Hematopoietic multipotent progenitor cell treated with erythropoietin and hydrocortisone succinate and interleukin-3 and kit ligand, for 4 days (in vitro differentiated cells): ENCODE measurements at places on chromosomes 11 and 22.

DNA sequence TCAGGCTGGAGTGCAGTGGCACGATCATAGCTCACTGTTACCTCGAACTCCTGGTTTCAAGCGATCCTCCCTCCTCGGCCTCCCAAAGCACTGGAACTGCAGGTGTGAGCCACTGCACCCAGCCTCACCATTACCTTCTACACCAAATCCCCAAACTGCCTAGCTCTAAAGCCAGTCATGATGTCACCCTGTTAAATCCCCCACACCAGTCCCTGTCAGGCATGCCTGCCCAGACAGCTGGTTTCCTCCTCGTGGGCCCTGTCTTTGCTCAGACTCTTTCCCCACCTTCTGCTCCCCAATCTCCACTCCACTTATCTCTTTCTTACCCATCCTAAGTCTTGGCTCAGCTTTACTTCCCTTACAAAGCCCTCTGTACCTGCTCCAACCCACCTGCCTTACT lies 12.5 kb upstream of the EXPH5 start:
- no peak for DNase-seq

DNA sequence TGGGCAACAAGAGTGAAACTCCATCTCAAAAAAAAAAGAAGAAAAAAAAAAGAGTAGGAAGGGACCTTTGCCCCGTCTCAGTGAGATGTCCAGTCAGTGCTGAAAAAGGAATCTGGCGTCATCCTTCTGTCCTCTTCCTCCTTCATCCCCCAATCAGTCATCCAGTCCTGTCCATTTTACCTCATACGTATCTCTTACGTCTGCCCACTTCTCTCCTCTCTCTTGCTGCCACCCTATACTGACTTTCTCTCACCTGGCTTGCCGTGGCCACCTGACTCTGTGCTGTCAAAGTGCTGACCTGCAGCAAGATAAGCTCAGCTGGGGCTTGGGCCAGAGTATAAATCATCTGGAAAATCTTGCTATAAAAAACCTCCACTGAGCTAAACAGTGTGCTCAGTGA lies 13.6 kb downstream of the SEPTIN3 start:
- no peak for DNase-seq

- DNase-seq = no peak
Observed at GRCh38 chr11:57935402-57936049, 88.2 kb upstream of the OR9Q1 start.

DNA sequence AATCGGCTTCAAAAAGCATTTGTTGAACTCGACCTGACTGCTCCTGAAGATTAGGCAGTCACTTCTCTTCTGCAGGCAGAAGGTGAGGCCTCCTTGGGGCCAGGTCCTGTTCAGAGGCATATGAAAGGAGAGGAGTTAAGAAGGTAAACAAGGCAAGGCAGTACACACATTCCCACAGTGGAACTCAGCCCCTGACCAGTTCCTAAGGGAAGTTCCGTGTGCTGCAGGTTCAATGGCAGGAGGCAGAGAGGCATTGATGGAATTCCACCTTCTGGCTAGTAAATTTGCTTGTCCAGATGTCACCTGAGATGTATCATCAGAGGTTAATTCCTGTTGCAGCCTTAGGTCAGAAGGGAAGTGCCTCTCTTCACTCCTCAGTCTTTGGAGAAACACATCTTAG lies 337.0 kb upstream of the MTNR1B start:
- DNase-seq = no peak

GRCh38 chr22:29710922-29711593 lies 8.7 kb upstream of the CABP7 start:
- DNase-seq = peak; percentile 23

DNA sequence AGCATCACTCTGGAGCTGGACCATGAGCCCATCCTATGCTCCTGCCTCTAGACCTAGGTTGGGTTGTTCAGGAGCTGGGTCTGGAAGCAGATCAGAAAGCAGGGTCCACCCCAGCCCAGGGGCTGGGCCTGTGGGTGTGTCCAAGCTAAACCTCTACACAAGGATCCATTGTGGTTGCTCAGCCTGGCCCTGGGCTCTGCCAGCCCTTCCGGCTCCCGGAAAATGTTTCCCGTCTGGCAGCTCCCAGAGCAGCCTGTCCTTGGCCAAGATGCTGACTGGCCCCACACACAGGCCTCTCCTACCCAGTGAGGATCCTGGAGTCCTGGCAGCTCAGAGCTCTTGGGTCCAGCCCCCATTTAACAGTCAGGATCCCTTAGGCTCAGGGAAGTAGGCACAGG lies 35.3 kb upstream of the FCHSD2 start:
- DNase-seq = no peak

- DNase-seq = no peak
Observed at GRCh38 chr11:65411681-65412070, 10.9 kb upstream of the NEAT1 start.

GRCh38 chr11:116989184-116989583 lies 109.0 kb downstream of the SIK3 start:
- DNase-seq = no peak

DNA sequence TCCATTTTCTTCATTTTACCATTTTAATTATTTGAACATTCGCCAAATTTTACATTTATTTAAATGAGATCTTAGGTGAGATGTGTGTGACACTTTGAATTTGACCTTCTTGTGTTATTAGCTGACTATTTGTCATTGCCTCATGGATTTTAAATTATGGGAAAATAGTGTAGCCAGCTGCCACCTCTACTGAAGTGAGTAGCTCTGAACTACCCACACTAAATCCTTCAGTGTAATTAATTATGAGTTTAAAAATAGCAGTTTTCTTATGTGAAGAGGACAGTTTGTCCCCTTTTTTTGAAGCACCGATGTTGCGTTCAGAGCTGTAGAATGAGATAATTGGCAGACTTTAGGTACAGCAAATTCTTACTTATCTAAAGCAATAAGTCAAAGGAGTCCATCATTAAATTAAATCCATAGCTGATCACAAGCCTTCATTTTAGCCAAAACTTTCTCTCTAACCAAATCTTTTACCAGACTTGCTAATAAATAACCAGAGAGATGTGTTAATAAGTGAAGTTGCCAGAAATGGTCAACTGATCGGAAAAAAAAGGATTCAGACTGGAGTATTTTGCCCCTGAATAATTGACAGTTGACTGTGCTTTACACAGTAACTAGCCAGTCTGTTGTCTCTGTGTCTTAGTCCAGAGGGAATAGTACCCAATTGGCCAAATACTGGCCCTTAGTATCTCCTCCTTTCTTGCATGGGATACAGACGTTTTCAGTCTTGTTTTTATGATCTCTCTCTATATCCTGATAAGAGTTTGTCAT lies 75.0 kb downstream of the ZC3H12C start:
- no peak for DNase-seq

GRCh38 chr11:32529994-32530588 lies 53.5 kb upstream of the EIF3M start:
- DNase-seq = no peak

DNA sequence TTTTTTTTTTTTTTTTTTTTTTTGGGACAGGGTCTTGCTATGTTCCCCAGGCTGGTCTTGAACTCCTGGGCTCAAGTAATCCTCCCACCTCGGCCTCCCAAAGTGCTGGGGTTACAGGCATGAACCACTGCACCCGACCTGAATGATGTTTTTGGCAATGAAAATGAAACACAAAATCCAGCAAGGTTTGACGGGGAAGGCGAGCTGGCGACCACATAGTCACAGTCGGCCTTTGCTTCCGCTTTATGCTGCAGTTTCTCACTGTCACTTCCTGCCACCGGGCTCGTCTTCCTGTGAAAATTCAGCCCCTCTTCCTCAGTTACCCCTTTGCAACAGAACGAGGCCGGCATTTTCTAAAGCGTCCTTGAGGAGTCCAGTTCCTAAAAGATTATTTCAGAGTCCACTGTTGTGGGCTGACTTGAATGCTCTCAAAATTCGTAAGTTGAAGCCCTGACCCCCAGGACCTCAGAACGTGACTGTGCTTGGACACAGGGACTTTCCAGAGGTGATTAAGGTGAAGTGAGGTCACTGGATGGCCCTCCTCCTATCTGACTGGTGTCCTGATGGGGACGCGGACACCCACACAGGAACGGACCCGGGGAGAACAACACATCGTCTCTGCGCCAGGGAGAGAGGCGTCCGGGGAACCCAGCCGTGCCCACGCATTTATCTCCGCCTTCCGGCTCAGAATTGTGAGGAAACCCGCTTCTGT lies 2.9 kb upstream of the BID start:
- DNase-seq = peak; percentile 88

GRCh38 chr11:65224930-65225278 lies 36.9 kb upstream of the POLA2 start:
- no peak for DNase-seq

GRCh38 chr11:121467965-121468364 lies 15.2 kb upstream of the SORL1-AS1 start:
- DNase-seq = peak; percentile 38

DNA sequence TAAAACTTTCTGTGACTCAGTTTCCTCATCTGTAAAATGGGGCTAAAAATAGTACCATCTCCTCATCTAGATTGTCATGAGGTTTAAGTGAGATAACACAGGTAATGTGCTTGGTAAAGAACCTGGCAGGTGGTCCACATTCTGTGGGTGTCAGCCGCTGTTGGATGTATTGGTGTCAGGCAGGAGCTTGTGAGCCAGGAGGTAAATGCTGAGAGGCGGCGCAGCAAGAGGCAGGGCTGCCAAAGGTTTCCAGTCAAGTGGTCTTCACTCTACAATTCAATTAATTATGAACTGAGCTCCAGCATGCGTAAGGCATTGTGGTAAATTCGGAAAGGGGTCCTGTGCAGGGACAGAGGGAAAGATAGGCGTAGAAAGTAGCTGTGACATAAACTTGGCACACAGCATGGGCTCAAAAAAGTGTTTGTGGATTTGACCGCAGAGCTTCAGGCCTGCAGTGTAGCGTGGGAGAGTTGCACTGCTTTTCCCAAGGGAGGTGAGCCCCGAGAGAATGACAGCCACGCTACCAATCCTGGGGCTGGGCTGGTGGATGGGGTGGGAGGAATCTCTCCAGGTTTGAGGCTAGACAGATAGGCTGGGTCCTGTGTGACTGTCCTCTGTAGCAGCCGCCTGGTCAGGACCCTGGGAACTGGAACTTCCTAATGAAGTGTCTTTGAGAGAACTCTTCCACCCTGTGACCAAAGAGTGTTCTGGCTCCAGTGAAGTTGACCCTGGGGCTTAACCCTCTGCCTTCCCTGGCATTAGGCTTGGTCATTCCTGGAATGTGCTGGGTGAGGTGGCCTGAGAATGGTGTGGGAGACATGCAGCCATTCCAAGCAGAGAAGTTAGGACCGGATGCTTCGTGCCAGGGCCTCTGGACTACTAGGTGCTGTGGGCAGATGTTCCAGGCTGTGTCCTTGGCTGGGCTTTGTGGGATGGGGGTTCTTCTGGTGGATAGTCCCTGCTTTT lies 122.4 kb downstream of the FEZ1 start:
- no peak for DNase-seq

- no peak for DNase-seq
Observed at GRCh38 chr11:113332638-113333329, 18.4 kb downstream of the TTC12 start.

DNA sequence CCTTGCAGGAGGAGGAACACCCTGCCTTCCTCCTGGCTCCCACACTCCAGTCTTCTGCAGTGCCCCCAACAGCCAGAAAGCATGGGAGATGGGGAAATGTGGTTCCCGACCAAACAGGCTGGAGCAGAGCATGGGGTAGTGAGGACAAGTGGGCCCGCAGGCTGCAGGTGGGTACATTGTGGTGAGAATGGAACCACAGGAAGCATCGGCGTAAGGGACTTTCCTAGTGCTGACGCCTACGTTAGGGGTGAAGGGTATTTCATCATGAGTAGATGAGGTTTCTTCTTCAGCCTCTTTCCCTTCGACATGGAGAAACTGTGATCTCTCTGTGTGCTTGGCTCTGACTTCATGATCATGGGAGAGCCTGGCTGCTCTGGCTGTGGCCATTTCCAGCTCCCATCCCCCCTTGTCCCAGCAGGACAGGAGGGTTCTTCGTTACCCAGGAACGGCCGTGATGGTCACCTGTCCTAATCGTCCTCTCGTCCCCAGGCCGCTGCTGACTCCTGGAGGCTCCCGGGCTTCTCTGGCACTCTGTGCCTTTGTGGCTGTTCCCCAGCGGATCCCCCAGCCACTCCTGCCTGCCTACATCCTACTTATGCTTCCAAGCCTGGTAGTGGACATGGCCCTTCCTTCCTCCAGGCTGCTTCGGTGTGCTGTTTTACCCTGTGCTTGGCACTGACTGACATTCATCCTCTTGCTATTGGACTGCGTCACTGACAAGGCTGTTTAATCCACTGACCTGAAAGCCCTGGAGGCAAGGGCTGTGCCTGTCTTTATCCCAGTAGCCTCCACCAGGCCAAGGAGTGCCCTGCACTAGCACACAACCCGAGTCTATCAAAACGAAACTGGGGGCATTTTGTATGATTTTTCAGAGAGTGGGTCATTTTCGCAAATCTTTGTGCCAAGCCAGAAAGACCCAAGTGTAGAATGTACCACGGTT lies 65.2 kb upstream of the CECR2 start:
- DNase-seq = no peak

DNA sequence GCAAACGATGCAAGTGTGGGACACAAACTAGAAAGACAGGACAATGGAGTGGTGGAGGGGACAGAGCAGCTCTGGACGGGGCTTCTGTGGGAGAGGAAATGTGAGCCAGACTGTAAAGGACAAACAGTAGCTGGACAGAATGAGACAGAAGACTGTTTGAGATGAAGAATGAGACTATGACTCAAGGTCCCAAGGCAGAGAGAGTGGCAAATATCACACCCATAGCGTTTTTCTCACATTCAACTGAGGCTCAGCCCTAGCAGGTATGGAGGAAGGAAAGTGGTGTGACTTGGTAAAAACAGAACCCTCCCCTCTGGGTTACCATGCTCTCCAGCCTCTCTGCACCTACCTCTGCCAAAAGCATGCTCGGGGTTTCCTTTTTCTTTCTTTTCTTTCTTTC lies 96.5 kb downstream of the RPL27A start:
- DNase-seq = no peak

GRCh38 chr22:30781271-30781875 lies 86.7 kb downstream of the OSBP2 start:
- no peak for DNase-seq

GRCh38 chr11:2779981-2780849 lies 80.4 kb upstream of the KCNQ1OT1 start:
- DNase-seq = peak; percentile 73

DNA sequence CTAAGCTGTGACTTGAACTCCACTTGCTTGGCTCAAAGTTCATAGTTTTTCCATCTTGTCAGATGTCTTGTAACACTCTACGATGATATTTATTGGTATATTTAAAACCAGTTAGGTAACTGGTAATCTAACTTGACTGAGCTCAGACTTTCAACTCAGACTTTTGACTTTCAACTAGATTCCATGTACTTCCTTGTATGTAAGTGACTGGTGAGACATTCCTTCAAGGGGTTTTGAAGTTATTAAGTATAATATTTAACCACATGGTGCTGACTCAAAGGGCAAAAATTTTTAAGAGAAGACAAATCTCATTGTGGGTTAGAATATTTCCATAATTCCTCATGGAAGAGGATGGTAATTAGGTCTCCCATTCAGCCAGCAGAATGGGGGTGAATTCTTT lies 631.3 kb upstream of the ANO5 start:
- no peak for DNase-seq

DNA sequence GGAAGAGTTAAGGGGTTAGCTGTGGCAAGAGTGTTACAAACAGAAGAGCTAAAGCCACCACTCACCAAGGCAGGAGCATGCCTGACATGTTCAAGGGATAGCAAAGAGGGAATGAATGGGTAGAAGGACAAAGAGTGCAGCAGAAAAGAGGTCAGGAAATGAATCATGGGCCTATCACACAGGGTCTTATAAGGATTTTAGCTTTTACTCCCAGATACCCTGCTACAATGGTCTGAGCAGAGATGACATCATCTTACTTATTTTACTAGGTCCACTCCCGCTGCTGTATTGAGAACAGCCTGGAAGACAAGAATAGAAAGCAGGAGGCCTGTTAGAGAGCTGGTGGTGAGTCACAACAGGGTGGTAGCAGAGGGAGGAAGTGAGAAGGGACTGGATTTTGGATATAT lies 9.8 kb downstream of the TRAF6 start:
- DNase-seq = peak; percentile 61

- no peak for DNase-seq
Observed at GRCh38 chr22:36324414-36324813, 63.4 kb downstream of the MYH9 start.
